ENCODE measurements at places on chromosomes 2 and 18. TPM values are rescaled to one million over a fixed set of nuclear protein-coding genes. Genes with fewer than 3 reads are reported as not detected.
A peak's percentile ranks its signal among the peaks of the same experiment; 100 is the strongest.

DNA sequence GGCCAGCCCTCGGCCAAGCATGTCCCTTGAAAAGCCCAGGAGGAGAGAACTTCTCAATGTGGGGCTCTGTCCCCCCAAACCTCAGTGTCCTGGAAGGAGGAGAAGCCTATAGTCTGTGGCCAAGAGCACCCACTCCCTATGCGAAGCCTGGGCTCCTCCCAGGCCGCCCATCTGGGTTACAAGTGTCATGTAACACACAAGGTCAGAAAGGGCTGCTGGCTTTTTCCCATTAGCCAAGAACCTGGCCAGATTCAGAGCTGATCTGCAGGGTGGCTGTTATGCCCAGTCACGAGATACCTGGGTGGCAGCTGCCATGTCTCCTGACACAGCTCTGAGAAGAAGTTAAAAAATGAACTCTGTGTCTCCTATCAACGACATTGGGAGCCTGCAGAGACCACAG is 170.7 kb downstream of the TNS1 start:
- DNase-seq: no peak

DNA sequence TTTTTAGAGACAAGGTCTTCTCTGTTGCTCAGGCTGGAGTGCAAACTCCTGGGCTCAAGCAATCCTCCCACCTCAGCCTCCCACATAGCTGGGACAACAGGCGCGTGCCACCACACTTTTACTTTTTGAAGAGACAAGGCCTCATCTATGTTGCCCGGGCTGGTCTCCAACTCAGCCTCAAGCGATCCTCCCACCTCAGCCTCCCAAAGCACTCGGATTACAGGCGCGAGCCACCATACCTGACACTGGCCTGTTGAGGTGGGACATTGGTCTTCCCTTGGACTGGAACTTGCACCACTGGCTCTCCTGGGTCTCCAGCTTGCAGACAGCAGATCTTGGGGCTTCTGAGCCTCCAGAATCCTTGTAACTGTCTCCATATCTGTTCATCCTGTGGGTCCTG is 75.6 kb downstream of the NDUFA10 start:
- no peak for DNase-seq

- DNase-seq: no peak
These were observed 534.2 kb upstream of the CDH2 start for GRCh38 chr18:28711096-28711495.

The ANTXR1 gene
- 313 TPM for total RNA-seq

The TXNDC2 gene
- 8.8 TPM for total RNA-seq

GRCh38 chr2:209495855-209496585 is 72.2 kb downstream of the MAP2 start:
- peak; percentile 11 for DNase-seq

The AQP12B gene
- total RNA-seq: not detected

DNA sequence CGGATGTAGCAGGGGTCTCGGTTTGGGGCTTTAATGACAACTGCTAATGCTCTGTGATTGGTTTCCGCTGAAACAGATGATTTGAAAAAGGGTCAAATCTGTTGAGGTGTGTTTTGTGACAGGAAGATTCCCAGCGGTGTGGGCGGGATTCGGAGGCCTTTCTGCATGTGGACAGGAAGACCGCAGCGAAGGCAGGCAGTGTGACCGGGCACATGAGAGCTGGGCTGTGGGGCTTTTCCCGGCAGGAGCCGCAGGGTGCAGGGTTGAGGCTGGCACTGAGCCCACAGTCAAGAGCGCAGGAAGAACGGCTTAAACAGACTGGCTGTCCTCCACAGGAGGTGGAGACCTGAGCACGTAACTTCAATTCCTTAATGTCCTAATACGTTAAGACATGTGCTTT is 180.0 kb upstream of the TPO start:
- DNase-seq: no peak

DNA sequence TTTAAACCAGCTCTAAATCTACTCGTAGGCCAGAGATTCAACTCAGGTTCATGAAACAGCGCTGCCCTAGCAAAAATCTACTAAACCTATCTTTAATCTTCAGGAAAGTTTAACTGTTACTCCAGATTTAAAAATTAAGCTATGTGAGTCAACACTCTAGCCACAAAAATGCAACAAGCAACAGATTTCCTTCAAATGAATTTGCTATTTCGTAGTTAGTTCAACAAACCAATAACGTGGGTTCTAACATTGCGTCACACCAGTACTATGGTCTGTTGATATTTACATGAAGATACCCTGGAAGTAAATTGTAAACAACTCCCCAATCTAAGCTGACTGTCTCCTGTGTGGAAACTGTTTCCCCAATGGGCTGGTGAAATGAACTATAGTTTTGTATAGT is 71.2 kb downstream of the FIGN start:
- no peak for DNase-seq

The IL1F10 gene
- not detected for total RNA-seq

DNA sequence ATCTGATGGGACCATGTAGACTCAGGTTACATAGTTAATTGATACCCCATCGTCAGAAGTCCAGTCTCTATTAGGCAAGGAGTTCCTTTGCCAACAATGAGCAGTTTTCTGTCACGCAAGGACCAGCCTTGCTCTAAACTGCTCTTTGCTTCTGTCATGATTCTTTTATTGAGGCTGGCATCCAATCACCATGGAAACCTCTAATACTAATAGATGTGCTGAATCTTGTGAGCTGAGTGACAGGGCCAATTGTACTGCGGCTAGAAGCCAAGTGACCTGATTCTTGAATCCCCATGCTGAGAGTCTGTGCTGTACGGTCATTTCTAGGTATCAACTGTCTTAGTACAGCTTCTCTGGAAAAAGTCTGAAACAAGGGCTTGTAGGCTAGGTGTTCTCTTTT is 395.6 kb downstream of the RND3 start:
- DNase-seq: no peak

DNA sequence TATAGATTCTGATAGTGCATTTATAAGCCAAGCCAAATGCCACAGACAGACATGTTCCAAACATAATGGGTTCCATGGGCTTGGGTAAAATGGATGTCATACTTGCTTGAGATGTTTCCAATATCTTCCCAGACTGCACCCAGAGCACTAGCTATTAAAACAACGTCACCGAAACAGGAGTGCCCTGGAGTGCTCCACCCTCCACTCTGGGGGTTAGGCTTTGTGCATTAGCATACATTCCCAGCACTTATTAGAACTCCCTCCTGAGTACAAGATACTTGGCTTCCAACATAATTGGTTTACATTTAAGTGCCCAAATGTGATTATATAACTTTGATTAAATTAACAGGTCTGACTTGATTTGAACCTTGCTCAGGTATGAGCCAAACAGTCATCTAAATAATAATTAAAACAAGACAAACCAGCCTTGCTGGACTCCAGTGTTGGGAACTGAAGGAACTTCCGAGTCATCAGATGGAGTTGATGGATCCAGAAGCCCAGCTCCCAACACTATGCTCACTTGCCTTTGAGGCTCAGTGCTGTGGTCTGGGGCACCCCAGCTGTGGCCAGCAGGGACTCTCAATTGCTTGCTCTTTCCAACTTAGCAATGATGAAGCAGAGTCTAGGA is 60.5 kb upstream of the LGALSL start:
- DNase-seq: no peak

DNA sequence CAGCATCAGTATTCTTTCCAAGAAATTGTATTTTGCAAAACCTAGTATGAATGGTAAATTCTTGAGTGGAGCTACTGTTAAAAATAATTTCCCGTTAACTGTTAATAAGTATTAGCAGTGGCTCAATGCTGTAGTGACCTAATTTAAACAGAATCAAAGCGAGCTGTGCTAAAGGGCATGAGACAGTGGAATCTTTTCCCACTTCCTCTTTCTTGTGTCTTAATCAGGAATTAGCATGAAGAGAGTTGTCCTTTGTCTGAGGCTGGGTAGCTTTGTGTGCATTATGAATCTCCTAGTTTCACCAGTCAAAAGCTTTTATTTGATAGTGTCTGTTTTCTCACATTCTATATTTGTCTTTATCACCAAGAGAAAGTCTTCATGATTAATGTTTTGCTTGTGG is 298.8 kb upstream of the GCFC2 start:
- no peak for DNase-seq

DNA sequence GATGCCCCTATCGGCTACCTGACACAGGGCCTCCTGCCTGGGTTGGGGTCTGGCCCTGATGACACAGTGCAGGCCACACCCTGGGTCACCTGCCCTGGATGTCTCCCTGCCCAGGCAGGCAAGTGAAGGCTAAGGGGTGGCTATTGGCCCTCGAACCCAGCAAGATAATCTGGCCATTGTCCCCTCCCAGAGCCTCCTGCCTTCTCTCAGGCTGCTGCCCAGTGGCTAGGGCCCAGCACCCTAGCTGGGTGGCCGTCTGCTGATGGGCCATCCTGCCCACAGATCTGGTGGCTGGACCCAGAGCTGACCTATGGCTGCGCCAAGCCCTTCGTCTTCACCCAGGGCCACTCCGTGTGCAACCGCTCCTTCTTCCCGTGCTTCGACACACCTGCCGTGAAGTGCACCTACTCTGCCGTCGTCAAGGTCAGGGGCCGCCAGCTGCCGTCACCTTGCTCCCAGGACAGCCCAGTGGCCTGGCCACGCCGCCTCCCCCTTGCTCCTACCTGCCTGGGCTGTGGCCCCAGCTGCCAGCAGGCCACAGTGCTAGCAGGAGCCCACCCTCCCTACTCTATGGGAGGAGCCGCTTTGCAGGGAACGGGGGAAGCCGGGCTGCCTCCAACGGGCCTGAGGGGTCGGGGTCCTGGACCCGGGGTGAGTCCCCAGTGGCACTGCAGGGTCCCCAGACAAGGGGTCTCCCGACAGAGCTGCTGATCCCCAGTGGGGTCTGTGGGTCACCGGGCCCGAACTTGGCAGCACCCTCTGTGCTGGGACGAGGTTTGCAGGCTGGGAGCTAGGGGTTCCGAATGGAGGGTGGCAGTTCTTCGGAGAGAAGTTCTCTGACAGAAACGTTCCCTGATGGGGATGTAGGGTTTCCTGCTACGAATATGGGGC is 4.1 kb downstream of the RNPEPL1 start:
- DNase-seq: no peak

The CCDC178 gene
- 1.6 TPM for total RNA-seq

DNA sequence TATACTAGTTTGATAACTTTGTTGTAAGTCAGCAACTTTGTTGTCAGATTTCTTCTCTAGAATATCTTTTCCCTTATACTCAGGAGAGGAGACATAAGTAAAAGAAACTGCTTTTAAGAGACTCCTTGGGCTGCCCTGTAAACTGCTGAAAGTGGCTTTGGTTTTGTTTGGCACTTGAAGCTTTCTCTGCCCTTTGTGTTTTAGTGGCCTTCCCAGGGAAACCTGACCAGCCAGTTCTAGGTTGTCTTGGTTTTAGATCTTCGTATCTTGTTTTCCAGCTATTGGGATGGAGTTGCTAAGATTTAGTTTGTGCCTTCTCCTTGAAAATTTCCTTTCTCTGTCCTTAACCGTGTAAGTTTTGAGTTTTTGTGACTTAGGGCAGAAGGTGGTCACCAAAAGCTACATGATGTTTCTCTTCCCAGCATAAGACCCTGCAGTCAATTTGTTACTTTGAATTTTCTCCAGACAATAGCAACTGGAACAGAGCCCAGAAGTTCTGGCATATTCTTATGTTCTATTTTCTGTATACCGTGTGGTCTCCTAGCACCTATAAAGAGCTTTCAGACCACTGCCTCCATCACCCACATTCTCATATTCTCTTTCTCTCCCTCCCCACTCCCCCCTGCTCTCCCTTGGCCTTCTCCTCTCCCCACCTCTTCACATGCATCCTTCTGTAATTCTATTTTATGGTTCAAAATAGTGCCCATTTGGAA is 81.1 kb downstream of the BOLA3 start:
- DNase-seq: no peak

The NTSR2 gene
- not detected for total RNA-seq

The TCF23 gene
- not detected for total RNA-seq

GRCh38 chr2:85976106-85976920 is 87.5 kb upstream of the ST3GAL5 start:
- DNase-seq: no peak

The SALL3 gene
- total RNA-seq: not detected

DNA sequence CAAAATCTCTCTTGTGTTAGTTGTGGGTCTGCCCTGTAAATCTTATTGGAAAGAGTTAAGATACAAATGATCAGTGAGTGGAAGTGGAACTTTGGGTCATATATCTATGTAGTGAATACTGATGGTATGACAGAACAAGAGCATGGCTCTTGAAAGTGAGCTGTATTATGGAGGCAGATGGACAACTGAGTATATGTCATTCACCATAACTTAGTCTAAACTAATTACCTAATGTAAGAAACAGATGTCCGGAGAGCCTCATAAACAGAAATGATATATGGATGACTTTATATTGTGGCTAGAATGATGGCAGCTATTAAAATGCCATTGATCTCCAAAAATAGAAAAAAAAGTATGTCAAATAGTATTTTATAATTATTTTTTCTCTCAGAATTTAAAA is 72.4 kb downstream of the FASTKD2 start:
- DNase-seq: no peak

GRCh38 chr2:189287982-189288521 is 108.5 kb upstream of the COL5A2 start:
- no peak for DNase-seq

- DNase-seq: no peak
These were observed 221.9 kb downstream of the DYSF start for GRCh38 chr2:71675296-71675695.

DNA sequence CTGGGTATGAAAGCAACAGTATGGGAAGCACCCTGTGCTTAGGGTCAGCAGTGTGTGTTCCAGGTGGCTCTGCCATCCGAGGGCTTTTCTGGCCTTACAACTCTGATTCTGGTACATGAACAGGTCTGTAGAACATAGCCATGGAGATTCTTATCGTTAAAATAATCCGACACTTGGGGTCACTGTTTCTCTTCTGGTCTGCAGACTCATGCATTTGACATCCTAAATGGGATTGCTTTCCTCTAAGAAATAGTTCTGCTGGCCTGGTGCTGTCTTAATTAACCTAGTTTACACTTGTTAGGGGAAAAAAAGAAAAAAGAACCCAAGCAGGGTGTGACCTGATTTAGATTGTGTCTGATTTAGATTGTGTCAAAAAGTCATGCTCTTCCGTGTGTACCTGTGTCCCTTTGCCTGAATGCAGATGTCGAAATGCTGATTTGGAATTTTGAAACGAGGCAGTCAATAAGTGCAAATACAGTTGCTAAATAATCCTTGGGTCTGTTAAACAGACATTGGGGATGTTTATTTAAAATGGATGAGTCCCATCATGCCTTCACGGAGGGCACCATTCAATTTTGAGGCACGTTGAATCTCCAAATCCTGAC is 59.6 kb downstream of the TRPM8 start:
- no peak for DNase-seq

The MC4R gene
- total RNA-seq: not detected

GRCh38 chr2:45607701-45608100 is 3.4 kb downstream of the SRBD1 start:
- no peak for DNase-seq

The TYMS gene
- 8.2 TPM for total RNA-seq

The RASGRP3 gene
- total RNA-seq: 22.1 TPM

The COL4A4 gene
- total RNA-seq: 34.0 TPM

GRCh38 chr2:26887151-26887550 is 39.2 kb downstream of the DPYSL5 start:
- DNase-seq: no peak

DNA sequence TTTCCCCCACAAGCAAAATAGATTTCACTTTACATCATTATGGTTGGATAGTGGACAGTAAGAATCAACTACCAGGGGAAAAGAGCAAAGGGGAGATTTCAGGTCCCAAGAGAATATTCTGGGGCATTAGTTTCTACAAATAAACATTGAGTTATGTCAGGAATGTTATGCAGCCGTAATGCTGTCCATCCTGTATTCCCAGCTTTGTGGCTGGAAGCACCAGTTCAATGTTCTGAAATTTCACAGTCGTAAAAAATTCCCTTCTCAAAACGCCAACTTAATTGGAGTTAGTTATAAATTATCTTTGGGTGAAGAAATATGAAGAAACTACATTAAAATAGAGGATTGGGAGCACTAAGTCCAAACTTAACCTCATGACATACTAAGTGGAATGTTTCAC is 141.5 kb upstream of the FIGN start:
- DNase-seq: no peak
